ENCODE measurements at places on chromosomes 13 and 19.

GRCh38 chr13:49464621-49465325 is 20.7 kb downstream of the SETDB2 start:
- no peak for DNase-seq

- no peak for DNase-seq
Measured at GRCh38 chr13:97659602-97660001, 225.6 kb downstream of the RAP2A start.

DNA sequence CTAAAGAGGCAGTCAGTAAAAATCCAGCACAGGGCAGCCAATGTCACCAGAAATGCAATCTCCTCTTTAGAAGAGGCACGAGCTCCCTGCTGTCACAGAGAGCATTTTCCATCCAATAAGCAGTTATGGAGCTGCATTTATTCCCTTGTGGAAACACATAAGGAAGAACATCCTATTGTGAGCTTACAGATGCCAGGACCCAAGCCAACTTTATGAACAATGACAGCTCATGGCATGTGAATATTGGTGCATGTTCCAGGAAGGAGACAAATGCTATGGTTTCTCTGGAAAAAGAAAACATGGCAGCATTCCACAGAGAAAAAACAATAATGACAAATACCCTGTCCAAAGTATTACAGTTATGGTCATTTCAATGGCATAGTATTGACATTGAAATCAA is 955.6 kb downstream of the UQCRFS1 start:
- DNase-seq, result no peak

- DNase-seq, result no peak
Measured at GRCh38 chr19:33303791-33304345, 1.5 kb upstream of the CEBPA start.

DNA sequence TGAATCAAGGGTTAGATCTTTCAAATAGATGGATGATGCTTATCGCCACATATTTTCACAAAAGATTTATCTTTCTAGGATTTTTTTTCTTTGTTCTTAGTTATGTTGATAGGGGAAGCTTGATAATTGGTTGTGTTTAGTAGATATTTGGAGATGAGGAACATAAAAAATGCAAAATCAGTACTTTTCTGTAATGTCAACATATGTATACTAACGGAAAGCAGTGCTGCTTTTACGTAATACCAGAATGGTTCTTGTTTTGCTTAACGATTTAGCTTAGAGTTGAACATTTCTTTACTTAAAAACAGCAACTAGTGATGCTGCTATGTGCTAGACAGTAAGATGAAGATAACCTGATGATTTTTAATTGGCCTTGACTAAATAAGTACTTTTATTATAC is 3.0 kb downstream of the ZMYM2 start:
- no peak for DNase-seq

GRCh38 chr13:40103864-40104263 is 448.4 kb downstream of the COG6 start:
- DNase-seq, result no peak

DNA sequence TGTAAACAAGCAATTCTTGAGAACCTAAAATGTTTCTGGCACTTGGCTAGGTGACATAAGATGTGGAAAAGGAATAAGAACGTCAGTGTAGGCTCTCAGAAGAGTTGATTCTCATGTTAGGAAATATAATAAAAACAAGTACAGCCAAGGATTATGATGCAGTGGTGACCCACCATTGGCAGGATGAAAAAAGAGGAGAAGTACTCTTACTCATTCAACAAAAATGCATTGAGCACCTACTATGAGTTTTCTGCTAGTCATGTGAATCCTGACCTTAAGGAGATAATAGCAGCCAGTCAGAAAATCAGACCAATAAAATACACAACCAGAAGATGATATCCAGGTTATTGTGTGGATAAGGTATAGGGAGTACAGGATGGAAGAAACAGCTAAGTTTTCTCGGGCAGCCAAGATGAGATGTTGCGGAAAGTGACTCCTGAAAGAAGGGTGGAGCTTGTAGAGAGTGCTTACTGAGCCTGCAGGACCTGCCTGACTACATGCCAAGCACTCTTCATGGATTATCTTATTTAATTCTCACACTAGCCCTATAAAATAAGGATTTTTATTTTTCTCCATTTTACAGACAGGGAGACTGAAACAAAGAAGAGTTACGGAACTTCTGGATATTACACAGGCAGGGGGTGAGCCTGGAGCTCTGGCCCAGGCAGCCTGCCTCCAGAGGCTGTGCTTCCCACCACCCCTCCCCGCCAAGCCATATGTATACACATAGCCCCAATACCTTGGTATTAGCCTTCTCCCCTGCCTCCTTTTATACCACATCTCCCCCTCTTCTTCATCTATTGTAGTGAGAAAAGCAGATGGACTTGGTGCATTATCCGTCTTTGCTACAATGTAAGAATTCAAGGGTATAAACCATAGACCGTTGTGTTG is 58.0 kb downstream of the TGDS start:
- DNase-seq, result no peak

GRCh38 chr19:45739498-45740439 is 6.5 kb downstream of the MEIOSIN start:
- DNase-seq, result no peak

DNA sequence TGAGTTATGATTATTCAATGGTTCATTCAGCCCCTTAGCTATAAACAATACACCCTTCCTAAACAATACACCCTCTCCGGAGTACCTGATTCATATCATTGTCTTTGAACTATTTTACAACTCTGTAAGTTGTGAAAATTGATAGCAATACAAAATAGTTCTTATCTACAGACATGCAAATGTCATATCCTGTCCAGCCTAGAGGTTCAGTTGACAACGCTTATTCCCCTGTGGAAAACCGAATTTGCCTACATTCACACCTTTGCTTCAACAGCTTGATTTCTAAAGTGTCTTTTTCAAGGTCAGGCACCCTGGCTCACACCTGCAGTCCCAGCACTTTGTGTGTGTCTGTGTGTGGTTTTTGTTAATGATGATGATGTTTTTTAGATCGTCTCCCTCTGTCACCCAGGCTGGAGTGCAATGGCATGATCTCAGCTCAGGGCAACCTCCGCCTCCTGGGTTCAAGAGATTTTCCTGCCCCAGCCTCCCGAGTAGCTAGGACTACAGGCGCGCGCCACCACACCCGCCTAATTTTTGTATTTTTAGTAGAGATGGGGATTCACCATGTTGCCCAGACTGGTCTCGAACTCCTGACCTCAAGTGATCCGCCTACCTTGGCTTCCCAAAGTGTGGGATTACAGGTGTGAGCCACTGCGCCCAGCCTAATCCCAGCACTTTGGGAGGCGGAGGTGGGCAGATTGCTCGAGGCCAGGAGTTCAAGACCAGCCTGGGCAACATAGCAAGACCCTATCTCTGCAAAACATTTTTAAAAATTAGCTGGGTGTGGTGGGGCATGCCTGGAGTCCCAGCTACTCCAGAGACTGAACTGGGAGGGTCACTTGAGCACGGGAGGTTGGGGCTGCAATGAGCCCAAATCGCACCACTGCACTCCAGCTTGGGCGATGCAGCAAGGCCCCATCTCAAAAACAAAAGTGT is 9.6 kb downstream of the C19orf53 start:
- no peak for DNase-seq

DNA sequence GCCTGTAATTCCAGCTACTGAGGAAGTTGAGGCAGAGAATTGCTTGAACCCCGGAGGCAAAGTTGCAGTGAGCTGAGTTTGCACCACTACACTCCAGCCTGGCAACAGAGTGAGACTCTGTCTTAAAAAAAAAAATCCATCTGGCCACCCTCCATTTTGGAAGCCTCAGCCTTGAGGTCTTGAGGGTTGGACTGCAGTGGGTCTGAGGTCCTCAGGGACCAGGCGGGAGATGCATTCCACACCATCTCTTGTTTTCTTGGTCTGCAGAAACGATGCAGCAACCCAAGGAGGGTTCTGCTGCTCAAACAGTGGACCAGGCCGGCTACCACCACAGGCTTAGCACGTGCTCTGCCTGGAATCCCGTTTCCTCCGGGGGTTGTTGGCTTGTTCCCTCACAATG is 299.3 kb downstream of the FGF9 start:
- no peak for DNase-seq

- no peak for DNase-seq
Measured at GRCh38 chr13:50910485-50910805, 854 bp downstream of the RNASEH2B start.

DNA sequence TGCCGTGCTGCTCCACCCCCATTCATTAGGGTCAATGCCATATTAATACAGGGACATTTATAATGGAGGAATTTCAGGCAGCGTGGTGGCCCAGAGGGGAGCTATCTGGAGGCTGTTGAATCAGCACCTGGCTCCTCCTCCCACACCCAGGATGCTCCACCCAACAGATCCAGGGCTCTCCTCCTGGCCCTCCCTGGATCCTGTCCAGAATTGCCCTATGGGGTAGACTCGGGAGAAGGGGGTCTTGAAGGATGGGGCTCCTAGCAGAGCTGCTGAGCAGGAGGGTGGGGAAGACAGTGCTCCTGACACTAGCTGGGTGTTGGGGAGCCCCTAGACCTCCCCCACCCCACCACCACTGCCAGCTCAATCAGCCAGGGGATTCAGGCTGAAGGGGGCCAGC is 5.2 kb upstream of the OR10H5 start:
- DNase-seq, result no peak

DNA sequence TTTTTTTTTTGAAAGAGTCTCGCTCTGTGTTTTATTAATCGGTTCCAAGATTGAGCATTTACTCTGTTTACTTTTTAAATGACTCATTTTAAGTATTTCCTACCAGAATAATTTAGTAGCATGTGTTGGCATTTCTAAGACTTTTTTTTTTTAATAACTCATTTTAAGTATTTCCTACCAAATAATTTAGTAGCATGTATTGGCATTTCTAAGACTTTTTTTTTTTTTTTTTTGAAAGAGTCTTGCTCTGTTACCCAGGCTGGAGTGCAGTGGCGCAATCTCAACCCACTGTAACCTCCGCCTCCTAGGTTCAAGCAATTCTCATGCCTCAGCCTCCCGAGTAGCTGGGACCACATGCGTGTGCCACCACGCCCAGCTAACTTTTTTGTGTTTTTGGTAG is 13.1 kb downstream of the SETDB2 start:
- DNase-seq, result no peak

- DNase-seq, result no peak
Measured at GRCh38 chr19:47209319-47210179, 21.4 kb downstream of the BBC3 start.

DNA sequence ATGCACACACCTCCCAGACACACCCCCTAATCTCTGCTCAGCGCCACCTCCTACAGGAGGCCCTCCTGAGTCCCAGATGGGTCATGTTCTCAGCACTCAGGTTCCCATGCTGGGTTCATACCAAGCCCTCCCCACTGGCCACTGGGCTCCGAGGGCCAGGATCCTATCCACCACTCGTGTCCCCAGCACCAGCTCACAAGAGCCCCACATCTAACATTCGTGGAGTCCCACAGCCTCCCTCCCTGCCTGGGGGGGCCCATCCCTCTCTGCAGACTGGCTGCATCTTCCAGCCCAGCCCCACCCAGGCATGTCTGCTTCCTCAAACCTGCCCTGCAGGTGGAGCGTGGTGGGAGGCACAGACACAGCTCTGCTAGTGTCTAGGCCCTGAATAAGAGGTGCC is 227.4 kb downstream of the TUBA3C start:
- DNase-seq, result no peak

GRCh38 chr13:71906448-71906847 is 39.4 kb upstream of the DACH1 start:
- DNase-seq, result no peak

DNA sequence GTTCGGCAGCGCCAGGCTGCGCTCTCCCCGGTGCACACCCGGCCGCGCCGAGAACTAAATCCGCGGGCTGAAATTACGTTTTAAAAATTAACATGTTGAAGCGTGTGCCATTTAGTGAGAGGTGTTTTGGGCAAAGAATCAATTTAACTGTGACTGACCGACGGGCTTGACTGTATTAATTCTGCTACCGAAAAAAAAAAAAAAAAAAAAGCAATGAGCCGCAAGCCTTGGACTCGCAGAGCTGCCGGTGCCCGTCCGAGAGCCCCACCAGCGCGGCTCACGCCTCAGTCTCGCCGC is 9.6 kb upstream of the SOX1 start:
- no peak for DNase-seq
